ENCODE measurements at places on chromosomes 3 and 15. TPM values are rescaled to one million over a fixed set of nuclear protein-coding genes. Genes with fewer than 3 reads are reported as not detected.

- DNase-seq, result no peak
Observed at GRCh38 chr15:94760348-94760747, 529.0 kb downstream of the MCTP2 start.

DNA sequence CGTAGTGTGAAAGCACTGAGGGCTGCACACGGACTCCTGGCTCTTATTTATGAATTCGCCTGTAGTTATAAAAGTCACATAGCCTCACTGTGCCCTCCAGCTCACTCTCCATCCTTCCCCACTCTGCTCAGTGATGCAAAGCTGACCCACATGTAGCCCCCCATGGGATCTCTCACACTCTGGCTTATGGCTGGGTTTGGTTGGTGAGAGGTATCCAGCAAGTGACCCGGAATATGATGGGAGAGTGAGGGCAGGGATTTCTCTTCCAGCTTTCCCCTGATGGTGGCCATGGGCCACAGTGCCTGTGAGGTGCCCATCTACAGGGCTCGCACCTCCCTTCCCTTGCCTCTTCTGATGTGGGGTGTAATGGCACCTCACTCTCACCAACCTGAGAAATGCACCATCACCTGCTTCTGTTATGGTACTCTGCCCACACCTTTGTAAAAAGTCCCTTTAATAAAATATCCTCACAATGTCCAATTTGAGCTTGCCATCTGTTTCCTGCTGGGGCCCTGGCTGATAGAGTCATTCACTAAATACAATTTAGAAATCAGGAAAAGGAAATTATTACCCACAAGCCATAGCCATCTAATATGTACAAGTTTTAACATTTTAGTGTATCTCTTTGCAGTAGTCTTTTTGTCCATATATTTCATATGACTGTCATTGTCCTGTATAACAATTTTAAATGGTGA is 93.6 kb downstream of the SCN11A start:
- no peak for DNase-seq

GRCh38 chr3:37571269-37571668 is 290.4 kb upstream of the CTDSPL start:
- no peak for DNase-seq

DNA sequence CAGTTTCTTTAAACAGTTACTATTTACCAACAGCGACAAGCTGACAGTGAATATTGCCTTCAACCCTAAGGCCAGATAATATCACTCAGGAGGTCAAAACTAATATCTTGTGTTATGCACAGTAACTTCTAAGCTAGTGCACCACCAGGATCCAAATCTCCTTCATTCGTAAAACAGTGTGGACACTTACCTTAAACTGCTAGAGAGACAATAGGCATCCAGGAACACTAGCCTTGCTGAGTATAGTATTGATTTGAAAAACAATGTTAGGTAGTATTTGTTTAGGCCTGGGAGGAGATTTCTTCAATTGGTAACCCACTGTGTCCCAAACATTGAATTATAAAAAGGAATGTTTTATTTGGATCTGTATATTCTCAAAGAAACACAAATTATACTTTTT is 707.9 kb upstream of the UBE2E2 start:
- no peak for DNase-seq

GRCh38 chr3:160291290-160291908 is 66.2 kb downstream of the C3orf80 start:
- no peak for DNase-seq

CPNE9 gene
- total RNA-seq, result not detected

GRCh38 chr15:72203507-72203837 is 5.9 kb upstream of the GRAMD2A start:
- DNase-seq, result peak; percentile 97

DNA sequence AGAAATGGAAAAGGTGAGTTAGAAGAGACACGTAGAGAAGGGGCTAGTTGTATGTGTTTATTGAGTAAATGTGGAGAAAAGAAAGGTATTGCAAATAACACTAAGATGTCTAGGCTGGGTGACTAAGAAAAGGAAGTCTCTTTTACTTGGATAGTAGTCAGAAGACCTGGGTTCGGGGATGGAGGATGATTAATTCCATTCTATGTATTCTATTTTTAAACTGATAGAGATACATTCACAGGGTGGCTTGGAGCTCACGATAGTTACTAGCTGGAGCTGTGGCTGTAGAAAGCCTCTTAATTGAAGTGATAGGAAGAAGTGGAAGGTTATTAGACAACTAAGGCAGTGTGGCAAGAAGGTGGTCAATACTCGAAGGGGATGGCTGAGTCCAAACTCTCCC is 65.9 kb upstream of the TNIK start:
- DNase-seq, result no peak

DNA sequence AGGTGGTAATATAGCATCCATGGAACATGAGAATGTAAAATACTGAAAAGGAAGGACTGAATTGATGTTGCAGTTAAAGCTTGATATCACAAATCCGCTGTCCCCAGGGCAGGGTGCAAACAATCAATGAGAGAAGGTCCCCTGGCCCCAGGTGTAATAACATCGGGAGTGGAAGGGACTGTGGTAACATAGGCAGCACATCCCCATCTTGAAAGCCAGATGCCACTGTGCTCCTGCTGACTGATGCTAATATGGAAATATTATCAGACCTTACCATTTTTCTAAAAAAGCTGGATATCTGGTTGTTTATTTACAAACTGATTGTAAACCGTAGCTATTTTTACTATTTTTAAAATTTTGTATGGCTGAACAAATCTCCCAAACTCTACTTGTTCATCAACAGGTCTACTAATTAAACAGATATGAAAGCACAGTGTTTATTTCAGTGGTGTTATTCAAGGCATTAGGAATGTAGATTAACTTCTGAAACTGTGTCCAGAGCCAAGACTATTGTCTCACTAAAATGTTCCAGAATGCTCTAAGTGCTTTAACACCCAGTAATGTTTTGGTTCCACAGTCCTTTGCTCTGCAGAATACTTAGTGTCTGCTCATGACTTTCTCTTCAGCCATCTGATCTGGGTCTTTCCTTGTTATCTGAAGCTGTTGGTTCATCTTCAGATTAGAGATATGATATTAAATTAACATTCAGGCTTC is 386.0 kb upstream of the RARB start:
- DNase-seq, result no peak

SI gene
- not detected for total RNA-seq

MNS1 gene
- 10.9 TPM for total RNA-seq

A4GNT gene
- not detected for total RNA-seq

GRCh38 chr3:42732829-42733459 is 30.3 kb upstream of the HHATL start:
- no peak for DNase-seq

DNA sequence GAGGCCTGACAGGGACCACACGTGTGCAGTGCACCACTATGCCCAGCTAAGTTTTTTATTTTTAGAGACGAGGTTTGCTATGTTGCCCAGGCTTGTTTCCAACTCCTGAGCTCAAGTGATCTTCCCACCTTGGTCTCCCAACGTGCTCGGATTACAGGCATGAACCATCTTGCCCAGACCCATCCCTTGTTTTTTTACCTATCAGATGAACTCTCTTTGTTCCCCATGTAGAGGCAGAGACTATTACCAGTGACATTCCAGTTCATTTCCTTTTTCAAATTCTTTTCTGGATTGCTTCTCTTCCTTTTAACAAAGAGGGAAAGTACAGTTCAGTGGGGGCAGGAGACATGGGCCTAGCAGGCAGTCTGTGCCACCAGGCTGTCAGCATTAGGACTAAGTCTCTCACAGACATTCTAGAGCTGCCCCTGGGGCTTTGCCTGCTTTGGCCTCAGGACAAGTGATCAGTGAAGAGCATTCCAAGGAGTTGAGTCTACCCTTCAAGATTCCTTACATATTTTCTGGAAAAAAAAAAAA is 103.5 kb upstream of the SLC7A14 start:
- DNase-seq, result peak; percentile 93

NR1I2 gene
- not detected for total RNA-seq

CD200 gene
- not detected for total RNA-seq

DNA sequence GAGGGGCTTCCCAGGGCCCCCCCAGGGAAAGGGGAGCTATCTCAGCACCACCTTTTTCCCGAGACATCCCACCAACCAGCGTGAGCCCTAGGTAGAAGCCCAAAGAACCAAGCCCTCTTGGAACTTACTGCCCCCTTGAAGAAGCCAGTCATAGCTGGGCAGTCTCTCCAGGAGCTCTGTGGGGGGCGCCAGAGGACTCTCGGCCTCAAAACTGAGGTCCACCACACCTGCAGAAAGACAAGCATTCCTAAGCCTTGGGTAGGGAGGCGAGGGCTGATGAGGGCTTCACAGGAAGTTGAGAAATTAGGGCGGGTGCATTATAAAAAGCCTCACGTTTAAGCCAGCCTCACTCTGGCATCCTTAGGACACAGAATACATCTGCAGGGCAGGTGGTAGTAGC is 9.0 kb downstream of the SSUH2 start:
- no peak for DNase-seq

SERINC4 gene
- total RNA-seq, result not detected

DNA sequence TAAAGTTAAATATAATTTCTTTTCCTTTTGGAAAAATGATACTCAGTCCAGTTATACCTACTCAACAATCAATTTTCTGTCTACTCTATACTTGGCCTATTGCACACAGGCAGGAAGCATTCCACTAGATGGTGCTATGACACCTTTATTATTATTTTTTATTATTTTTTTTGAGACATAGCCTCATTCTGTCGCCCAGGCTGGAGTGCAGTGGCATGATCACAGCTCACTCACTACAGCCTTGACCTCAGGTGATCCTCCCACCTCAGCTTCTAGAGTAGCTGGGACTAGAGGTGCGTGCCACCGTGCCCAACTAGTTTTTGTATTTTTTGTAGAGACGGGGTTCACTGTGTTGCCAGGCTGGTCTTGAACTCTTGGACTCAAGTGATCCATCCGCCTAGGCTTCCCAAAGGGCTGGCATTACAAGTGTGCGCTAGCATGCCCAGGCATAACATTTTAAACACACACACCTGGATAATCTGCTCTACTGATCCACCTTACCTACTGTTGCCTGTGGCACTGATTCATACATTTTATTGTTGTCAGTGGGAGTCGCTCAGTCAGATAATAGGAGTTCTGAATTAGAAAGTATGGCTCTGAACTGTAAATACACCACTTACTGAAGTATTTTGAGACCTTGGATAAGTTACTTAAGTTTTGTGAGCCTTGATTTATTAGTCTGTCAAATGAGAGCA is 56.2 kb downstream of the EIF3J start:
- no peak for DNase-seq

DNA sequence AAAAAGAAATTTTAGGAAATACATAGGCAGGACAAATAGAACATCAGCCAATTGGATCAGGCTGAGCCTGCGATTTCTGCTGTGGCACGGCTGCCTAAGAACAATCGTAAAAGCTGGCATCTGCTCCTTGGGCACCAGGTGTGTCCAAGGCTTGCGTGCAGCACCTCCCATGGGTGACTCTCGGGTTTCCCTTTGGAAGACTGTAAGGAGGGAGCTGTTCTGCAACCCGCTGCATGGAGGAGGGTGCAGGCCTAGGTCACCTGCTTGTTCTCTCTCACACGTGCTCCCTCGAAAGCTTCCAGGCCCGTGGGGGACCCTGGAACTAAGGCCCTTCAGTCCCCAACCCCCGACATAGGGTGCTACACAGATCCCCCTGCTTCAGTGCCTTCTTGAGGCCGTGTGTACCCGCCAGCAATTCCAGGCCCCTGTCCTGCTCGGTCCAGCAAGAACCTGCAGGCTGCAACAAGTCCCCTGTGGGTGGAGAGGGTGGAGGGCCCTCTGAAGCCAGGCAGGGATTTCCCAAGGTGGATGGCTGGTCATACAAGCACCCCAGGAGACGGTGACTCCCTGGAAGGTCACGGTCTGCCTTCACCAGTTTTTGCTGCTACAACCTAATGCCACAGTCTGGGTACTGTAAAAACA is 3.4 kb downstream of the GP9 start:
- no peak for DNase-seq

AQP9 gene
- total RNA-seq, result not detected

- DNase-seq, result peak; percentile 13
Observed at GRCh38 chr3:136186344-136186743, 9.8 kb downstream of the MSL2 start.

DNA sequence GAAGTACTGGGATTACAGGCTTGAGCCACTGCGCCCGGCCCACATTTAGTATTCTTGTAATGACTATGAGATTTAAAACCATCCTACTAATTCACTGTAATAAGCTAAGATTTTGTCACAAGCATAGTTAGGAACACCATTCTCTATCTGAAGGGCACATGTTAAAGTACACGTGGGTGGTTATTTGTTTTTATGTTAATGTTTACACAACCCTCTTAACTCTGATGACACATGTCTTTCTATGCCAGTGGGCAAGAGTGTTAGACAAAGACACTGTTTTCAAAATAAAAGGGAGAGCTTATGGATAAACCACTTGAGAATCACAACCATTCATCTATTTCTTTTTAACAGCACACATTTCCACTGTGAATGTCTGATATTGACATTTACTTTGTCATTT is 537.6 kb upstream of the IL12A start:
- DNase-seq, result no peak

DNA sequence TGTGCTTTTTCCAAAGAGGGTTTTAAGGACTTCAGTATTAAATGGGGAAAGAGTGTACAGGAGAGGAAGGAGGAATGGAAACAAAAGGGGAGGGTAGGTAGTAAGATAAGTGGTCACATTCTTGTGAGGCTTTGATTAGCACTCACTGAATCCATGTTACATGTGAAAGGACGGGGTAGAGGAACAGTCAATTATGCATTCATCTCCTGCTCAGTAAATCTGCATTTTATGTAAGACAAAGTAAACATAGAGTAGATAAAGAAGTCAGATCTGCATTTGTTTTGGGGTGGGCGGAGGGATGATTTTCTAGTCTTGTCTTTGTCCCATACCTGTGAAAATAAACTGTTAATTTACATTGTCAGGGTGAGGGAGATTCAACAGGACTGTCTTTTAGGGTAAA is 50.8 kb downstream of the SACM1L start:
- no peak for DNase-seq

RHCG gene
- total RNA-seq, result not detected

IQCF5 gene
- not detected for total RNA-seq

NDUFAF3 gene
- total RNA-seq, result 37.8 TPM

GRCh38 chr3:16866571-16866970 is 18.2 kb upstream of the PLCL2 start:
- DNase-seq, result no peak

C3orf20 gene
- 0.03 TPM for total RNA-seq

DNA sequence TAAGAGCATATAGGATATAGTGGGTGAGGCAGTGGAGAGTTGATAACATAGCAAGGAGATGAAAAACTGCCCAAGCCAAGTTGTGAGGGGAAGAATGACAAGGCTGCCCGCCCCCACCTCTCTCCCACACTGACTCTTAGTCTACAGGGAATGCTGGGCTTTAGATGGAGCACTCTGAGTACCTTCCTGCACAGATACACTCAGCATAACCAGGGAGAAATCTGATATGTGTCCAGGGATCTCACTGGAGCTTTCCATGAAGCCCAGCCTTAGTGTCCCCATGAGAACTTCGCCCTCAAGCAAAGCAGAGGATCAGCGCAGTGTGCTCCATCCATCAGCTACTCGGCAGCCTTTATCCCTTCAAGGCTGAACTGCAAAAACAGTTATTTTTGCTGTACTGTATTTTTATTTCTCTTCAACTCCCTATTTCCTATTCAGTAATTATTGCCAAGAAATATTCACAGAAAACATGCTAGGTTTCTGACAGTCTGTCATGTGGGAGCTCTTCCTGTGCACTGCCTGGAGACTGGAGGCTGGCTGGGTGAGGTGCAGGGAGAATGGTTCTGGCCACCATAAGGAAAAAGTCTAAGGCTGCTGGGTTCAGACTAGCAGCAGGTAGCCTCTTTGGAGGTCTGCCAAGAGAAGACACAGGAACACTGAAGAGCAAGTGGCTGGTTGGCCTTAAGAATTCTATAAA is 475.2 kb upstream of the PPP2R3A start:
- DNase-seq, result no peak

Measured in MG63 (cell line).